ENCODE measurements at places on chromosomes 6 and 20.

DNA sequence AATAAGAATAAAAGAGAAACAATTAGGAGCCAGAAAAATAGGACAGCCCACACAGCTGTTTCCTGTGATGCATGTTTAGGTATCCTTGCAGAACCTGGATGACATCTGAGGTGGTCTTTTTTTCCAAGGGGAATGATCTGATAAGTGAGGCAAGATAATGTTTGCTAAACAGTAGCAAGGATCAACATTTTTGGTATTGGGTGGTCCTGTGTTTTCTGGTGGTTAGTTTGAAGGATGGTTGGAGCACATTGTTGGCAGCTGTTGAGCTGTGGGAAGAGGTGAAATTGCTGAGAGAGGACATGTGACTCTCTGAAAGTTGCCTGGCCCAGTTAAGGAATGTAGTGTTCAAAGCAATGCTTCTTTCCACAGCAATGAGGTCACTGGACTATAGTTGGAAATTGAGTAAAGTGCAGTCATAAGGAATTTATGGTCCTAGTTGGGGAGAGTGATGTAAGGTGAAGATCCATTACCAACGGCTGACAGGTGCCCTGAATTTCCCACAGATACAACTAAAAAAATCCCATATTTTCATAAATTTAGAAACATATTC, 270.2 kb upstream of the IMPG1 start:
- peak; percentile 6 for DNase-seq

DNA sequence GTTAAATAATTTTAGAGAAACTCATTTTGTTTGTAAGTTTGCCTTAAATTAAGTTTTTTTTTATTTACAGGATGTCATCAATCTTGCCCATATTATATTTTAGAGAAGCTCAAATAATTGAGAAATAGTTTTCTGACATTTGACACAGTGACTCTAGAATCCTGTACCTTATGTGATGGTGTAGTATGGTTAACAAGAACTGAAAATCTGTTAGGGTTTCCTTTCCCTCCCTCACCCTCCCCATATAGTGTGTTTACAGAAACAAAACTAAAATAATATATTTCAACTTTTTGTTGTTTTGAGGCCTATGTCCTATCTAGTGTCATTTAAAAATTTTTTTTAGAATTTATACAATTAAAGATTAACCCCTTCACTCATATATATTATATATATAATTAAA, 91.8 kb downstream of the SESN1 start:
- no peak for DNase-seq

GRCh38 chr6:162404951-162405350, 322.6 kb downstream of the PRKN start:
- no peak for DNase-seq

GRCh38 chr20:50655311-50655880, 35.9 kb downstream of the RIPOR3 start:
- DNase-seq: no peak

DNA sequence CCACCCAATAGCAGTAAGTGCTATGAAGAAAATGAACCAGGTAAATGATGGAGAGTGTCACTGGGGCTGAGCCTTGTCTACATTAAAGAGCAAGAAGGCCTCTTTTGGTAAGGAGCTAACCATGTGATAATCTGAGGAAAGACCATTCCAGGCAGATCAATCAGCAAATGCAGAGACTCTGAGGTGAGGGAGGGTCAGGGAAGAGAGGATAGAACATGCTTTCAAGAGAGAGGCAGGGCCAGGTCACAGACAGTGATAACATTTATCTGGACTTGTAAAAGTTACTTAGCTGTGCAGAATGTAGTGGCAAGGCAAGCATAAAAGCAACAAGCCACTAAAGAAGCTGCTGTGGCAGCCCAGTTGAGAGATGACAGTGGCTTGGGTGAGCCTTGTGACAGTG, 197.3 kb downstream of the TASP1 start:
- no peak for DNase-seq

GRCh38 chr6:5507131-5507681, 245.9 kb downstream of the FARS2 start:
- no peak for DNase-seq

DNA sequence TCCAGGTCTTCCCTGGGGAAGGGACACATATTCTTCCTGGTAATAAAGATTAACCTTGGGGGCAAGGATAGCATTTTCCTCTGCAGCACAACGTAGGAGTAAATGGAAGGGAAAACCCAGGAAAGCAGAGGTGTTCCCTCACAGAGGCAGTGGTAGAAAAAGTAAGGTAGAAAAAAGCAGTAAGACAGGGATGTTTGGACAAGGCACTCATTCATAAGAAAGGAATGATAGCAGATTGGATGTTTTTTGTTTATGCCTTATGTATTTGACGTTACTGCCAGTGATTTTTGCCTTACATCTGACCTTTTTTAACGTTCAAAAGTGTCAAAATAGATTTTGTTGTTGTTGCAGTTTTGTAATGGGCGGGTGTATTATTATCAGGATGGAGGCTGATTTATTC, 395.0 kb downstream of the CDKAL1 start:
- no peak for DNase-seq

Data from SW480 (cell line).